Retinal pigment epithelial cell (primary cell): ENCODE measurements at places on chromosomes 5 and 9.

DNA sequence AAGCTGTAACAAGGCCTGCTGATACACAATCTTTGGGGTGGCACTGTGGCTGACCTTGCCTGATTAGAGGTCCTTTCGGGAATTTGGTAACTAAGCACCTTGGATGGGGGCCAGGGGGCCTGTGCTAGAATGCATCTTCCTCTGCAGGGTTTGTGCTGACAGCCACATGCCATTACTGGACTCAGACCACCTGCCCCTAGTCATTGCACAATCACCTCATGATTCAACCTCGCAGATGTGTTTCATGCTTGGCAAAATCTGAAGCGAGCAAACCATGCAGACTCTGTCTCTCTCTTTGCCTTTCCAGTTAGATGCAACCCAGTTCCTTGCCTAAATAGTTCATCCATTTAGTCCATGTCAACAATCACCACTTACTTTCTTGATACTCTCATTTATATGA lies 96.5 kb upstream of the ERCC6L2 start:
- DNase-seq = no peak

GRCh38 chr9:14135421-14135820 lies 178.5 kb downstream of the NFIB start:
- DNase-seq = no peak

DNA sequence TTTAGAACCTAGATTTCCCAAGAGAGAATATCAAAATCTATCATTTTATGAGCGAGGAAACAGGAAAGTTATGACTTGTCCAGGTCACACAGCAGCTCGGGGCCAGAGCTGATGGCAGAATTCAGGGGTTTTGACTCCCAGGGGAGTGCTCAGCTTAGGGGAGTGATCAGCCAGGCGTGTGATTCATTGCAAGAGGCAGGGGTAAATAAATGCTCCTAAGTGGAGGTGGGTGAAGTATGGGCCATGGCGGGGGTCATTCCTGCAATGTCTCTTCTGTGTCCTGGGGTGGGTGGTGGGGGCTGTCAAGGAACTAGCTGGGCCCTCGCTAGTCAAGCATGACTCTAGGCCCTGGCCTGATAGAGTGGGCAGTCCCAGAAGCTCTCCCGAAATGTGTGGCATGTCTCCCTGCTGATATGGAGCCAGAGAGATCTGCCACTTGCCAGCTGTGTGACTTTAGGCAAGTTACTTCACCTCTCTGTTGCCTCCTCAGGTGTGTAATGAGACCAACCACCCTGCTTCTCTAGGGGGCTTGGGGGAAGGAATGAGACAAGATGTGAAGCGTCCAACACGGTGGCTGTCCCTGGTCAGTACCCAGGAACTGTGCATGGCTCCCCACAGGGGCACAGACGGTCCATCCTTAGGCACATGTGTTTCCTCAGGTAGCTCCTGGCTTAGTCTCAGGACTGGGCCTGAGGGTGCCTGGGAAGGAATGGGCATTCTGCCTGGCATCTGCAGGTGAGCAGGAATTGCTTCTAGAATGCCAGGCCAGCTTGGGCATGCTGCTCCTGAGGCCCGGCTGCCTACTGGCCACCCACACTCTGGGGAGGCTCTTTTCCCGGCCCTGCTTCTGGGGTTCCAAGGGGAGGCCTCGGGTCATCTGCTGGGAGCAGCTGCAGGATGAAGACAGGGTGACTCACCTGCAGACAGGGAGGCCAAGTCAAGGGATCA lies 36.5 kb upstream of the SH3PXD2B start:
- DNase-seq = no peak

GRCh38 chr5:148909040-148909439 lies 82.6 kb downstream of the ADRB2 start:
- DNase-seq = peak; percentile 80

GRCh38 chr9:28539434-28540070 lies 966.3 kb upstream of the C9orf72 start:
- no peak for DNase-seq

GRCh38 chr5:64534033-64534432 lies 28.2 kb downstream of the RGS7BP start:
- DNase-seq = no peak
